Anterior cingulate cortex (tissue), 58 donors: ENCODE measurements at places on chromosomes 3 and 15.

DNA sequence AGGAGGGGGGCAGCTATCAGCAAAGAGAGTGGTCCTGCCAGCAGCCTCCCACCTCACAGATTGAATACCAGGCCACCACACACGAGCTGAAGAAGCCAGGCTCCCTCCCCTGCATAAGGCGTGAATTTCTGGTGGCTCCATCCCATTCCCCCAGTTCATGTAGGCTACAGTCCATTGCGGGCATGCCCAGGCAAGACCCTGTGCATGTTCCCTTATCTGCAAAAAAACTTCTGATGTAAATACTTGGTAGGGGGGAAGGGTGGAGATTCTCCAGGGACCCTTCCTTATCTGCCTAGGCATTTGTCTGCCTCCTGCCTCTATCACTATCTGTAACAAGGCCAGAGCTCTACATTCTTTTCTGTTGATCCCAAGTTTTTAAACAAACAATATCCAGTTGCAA lies 27.6 kb upstream of the UBP1 start:
- DNase-seq, result no peak

GRCh38 chr3:176807938-176808337 lies 389.3 kb downstream of the TBL1XR1 start:
- DNase-seq, result no peak

DNA sequence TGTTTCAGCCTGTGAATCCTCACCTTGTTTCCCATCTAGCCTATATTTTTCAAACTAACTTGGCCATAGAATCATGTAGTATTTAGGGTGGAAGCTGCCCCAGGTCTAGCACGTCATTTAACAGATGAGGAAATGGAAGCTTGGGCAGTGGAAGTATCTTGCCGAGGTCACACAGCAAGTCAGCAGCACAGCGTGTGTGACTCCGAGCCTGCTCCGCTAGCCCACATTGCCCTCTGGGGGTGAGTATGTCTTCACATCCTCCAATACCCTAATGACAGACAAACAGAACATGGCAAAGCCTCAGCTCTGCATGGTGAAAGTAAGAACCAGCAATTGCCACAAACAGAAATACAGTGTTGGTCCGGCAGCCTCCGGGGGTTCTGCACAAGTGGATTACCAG lies 2.2 kb upstream of the CCR5 start:
- no peak for DNase-seq

DNA sequence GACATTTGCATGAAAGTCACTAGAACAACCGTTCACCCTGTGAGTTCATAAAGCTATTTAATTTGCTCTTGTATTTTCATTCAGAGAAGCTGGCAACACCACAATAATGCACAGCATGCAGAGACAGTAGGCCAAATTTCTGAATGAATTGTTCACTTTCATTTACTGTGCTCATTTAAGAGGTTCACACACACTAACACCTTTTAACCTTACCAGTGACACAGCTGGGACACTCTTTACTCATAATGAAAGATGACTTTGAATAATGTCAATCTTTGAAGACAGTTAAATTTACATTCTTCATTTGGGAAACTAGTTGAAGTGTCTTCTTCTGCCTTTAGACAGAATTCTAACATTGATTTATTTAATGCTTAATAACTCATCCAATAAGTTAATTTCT lies 95.7 kb downstream of the ROBO1 start:
- no peak for DNase-seq

- DNase-seq, result no peak
Observed at GRCh38 chr3:160400030-160400701, 716 bp downstream of the SMC4 start.

- DNase-seq, result no peak
Observed at GRCh38 chr15:89172921-89173320, 48.5 kb downstream of the RLBP1 start.

DNA sequence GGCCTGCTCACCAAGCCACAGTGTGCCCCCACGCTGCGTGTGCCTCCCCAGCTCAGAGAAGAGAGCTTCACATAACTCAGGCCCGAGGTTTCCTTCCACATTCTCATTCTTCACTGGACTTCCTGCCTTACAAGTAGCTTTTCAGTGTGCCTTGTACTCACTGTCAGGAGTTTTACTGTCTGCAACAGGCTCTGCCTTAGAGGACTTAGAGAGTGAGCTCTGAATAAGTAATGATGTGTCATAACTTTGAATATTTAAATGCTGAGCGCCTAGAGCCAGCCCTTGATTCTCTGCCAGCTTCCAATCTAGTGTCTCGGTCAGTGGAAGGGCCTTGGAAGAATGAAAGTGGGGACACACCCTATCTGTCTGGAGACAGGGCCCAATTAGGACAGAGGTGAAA lies 41.8 kb downstream of the ITGB5 start:
- DNase-seq, result no peak

DNA sequence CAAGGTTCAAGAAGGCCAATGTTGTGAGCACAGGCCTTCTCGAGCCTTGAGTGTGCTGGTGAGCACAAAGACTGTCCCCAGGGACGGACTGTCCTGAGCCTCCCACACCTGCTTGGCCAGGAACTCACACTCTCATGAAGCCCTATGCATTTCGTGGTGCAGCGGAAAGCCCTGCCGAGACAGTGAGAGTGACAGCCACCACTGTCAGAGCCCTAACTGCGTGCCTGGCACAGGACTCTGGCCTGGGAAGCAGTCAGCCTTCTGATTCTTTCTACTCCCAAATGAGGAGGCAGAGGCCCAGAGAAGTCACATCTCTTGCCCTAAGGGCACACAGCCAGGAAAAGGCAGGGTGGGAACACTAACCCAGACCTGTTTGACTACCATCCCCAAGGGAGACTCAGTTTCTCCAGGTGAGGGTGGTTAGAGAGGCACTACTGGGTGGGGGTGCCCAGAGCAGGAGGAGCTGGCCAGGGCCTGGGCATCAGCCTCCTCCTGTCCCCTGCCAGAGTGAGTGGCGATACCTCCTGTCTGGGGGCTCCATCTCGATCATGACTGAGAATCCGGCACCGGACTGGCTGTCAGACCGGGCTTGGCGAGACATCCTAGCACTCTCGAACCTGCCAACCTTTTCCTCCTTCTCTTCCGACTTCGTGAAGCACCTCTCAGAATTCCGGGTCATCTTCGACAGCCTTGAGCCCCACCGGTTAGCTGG lies 50.8 kb downstream of the SEMA3G start:
- DNase-seq, result no peak

DNA sequence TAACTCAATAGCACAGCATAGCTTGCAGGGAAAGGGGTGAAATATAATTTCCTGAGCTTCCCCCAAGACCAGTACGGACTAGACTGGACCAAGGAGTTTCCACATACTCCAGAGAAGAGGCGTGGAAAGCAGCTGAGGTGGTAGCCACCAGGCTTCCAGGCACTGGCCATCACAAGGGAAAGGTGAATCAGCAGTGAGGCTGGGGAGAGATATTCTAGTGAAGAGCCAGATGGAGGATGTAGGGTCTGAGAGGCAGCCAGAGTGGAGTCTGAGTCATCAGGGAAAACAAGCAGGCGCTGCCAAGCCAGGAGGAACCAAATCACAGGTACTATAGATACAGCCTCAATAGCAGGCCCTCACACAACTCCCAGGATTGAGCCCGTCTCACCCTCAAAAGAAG lies 9.6 kb upstream of the RASA2 start:
- no peak for DNase-seq

DNA sequence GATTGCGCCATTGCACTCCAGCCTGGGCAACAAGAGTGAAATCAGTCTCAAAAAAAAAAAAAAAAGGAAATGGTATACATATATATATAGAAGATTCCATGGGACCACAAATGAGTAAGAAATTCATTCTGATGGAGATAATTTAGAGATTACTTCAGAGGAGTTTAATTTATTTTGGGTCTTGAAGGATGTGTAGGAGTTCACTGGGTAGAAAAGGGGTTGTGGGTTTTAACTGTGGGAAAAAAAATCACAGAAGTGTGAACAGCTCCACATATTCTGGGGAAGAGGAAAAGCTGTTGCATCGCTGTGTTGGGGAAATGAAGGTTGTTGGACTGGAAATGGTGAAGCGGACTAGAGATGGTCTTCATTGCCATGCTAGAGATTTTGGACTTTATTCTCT lies 4.1 kb upstream of the ICE2 start:
- DNase-seq, result no peak

GRCh38 chr3:70815817-70816216 lies 503.4 kb upstream of the MDFIC2 start:
- DNase-seq, result no peak

DNA sequence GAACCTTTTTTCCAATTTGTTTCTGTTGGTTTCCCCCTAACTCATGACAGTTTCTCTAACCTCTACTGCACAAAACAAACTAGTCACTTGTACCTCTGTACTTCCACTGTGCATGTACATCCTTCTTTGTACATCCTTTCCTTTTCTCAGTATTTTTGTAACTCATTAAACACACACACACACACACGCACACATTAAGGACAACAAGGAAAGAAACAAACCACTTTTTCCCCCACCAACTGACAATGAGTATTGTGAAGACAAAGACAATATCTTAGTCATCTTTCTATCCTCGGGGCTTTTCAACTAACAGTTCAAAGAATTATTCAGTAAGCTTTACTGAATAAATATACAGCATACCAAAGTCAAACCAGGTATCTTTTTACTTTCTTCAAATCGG lies 170.5 kb downstream of the VPS13C start:
- DNase-seq, result no peak

DNA sequence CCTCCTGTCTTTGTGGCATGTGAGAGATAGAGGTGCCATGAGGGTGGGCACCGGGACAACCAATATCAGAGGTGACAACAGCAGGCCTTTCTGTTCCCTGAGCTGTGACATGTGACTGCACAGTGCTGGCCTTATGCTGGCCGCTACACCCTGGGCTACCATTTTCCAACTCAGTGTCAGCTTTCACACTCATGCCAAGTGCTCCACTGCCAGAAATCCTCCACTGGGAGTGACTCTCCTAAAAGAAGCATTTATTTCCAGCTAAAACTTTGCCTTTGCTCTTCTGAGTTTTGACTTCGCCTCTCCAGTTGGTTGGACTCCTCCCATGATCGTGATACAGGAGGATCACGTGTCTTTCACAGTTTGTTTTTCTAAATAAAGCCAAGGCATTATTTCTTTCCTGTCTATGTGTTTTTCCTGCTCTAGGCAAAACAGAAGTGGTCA lies 31.4 kb downstream of the CA12 start:
- no peak for DNase-seq

GRCh38 chr15:96352604-96353405 lies 22.3 kb downstream of the NR2F2 start:
- no peak for DNase-seq

DNA sequence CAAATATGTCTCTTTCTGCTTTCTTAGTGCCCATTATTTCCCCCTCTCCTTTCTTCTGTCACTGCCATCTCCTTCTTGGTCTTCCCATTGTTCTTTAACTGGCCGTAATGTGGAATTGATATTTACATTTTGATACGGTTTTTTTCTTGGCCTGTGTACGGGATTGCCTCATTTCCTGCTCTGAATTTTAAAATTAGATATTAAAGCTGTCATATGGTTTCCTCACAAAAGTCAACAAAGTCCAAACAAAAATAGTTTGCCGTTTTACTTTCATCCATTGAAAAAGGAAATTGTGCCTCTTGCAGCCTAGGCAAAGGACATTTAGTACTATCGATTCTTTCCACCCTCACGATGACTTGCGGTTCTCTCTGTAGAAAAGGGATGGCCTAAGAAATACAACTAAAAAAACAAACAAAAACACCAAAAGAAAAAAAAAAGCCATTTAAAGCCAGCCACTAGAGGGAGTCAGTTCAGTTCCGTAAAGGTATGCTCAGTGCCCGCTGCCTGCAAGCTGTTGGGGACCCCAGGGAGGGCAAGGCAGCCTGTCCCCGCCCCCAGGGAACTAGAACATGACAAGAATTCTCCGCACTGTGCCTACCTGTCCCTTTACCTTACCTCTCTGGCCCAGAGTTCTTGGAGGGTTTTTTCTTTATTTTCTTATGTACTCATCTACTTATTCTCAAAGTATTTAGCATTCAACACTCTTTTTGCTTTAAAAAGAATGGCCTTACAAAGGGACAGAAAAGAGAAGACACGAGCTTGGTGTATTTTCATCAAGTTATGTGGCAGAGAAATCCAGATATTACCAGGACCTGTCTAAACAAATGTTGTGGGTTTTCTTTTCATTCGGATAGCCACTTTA lies 30.0 kb upstream of the NR2E3 start:
- DNase-seq, result no peak

DNA sequence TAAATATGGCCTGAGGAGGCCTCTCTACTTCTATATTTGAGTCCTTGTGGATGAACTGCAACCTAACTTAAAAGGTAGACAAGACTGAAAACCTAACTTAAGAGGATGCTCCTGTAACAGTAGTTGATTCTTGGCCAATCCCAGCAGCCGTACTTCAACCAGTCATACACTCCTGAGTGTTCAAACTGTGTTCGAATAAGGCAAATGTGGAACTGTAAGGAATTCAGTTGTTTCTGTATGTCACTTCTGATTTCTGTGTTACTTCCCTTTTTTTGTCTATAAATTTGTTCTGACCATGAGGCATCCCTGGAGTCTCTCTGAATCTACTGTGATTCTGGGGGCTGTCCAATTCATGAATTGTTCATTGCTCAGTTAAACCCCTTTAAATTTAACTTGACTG lies 20.5 kb downstream of the GALK2 start:
- no peak for DNase-seq
